Lung microvascular endothelial cell (primary cell): ENCODE measurements at places on chromosomes 2 and 18.
A peak's percentile ranks its signal among the peaks of the same experiment; 100 is the strongest.

- DNase-seq, result no peak
These were observed 1830.9 kb upstream of the PIK3C3 start for GRCh38 chr18:40124107-40124506.

DNA sequence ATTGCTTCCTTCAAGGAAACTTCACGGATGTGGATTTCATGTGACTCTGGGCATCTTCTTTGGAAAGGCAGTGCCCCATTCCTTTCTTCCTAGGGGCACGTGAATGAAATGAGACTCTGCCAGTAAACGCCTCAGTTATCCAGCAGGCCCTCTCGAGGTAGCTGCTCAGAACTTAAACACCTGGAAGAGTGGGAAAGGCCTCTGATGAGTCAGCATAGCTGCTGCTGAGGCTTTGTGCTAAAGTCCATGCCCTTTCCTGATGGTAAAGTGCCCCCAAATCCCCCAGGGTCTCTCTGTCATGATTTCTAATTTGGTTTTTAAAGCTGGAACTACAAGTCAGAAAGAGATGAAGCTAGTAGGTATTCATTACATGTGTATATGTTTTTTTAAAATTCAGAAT lies 3.8 kb downstream of the SLC1A4 start:
- no peak for DNase-seq

GRCh38 chr2:237406371-237406895 lies 7.5 kb downstream of the COL6A3 start:
- DNase-seq, result no peak

DNA sequence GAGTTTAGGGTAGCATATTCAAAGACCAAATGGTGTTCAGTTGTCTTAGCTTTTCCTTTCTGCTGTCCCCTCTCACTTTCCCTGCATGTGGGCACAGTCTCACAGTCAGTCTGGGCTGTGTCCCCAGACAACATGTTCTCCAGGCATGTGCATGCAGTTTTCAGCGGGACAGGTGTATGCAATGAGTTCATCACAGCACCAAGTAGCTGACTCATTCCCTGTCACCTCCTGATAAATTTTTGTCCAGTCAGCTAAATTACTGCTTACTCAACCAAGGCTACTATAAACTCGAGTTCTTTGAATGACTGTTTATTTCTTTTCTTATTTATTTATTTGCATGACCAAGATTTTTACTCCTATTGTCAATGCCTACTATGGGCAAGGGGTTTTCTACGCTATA lies 148.8 kb upstream of the CDH19 start:
- DNase-seq, result no peak

GRCh38 chr2:9099341-9099751 lies 95.9 kb upstream of the MBOAT2 start:
- DNase-seq, result no peak

GRCh38 chr2:73448856-73449255 lies 63.2 kb downstream of the ALMS1 start:
- DNase-seq, result no peak

- peak; percentile 28 for DNase-seq
These were observed 104.5 kb downstream of the UGGT1 start for GRCh38 chr2:128195435-128195984.

DNA sequence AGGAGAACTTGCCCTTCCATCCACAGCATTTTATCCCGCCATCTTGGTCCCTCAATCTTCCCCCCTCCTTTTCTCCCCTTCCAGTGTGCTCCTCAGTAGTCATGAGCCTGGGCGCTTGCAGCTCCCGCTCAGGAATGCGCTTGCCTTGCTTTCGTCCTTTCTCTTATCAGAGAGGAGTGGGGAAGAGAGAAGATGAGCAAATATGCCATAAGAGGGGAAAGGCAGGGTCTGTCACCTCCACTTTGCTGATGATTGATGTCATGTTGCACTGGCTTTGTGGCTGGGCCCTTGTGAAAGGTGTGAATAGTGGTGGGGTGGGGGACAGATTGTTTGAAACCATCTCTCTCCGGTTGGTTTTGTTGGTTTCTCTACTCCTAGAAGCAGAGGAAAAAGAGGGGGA lies 569.3 kb downstream of the TNS1 start:
- no peak for DNase-seq

DNA sequence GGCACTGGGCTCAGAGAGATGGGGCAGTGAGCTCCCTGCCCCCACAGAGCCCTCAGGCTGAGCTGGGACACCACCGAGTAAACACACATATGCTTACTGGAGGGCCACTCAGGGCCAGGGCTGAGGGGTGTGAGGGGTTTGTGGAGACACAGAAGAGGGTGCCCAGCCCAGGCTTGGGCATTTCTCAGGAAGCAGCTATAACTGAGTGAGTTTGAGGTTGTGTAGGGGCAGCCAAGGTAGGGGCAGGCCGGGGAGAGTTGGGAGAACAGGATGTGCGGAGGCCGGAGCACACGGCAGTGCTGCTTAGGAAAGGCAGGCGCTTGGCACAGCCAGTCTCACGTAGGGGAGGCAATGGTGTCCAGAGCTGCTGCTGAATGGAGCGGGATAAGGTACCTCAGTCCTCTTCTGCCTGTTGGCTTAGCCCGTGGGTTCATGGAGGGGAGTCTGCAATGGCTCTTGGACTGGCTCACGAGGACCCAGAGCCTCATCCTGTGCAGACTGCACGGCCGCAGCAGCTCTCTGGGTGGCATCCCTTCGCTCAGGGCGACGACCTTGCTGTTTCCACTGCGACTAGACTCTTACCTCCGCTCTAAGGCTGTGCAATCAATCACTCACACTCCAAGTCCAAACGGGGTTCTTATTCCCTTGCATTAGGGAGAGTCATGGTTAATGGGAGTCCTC lies 466.1 kb upstream of the HS6ST1 start:
- no peak for DNase-seq
